ENCODE measurements at places on chromosomes 6 and 20. TPM values are rescaled to one million over a fixed set of nuclear protein-coding genes. Genes with fewer than 3 reads are reported as not detected.

GINS1 gene
- total RNA-seq = 24.6 TPM

NELFCD gene
- 121 TPM for total RNA-seq

IL20RA gene
- not detected for total RNA-seq

SLC22A3 gene
- not detected for total RNA-seq

ACSS1 gene
- total RNA-seq = 10.7 TPM

OXT gene
- 0.40 TPM for total RNA-seq

C20orf173 gene
- total RNA-seq = not detected

CALHM4 gene
- total RNA-seq = not detected

SEMG1 gene
- total RNA-seq = not detected

- H3K4me1 ChIP-seq = peaks cover 14% of the 10 kb centered on the region
- peak; percentile 86 for DNase-seq
- peaks cover 33% of the 10 kb centered on the region for H3K36me3 ChIP-seq
- H3K4me3 ChIP-seq = no peak overlapping the region
- H3K27ac ChIP-seq = no peak overlapping the region
Measured at GRCh38 chr20:3218307-3218988, 9.2 kb downstream of the ITPA start.

DNA sequence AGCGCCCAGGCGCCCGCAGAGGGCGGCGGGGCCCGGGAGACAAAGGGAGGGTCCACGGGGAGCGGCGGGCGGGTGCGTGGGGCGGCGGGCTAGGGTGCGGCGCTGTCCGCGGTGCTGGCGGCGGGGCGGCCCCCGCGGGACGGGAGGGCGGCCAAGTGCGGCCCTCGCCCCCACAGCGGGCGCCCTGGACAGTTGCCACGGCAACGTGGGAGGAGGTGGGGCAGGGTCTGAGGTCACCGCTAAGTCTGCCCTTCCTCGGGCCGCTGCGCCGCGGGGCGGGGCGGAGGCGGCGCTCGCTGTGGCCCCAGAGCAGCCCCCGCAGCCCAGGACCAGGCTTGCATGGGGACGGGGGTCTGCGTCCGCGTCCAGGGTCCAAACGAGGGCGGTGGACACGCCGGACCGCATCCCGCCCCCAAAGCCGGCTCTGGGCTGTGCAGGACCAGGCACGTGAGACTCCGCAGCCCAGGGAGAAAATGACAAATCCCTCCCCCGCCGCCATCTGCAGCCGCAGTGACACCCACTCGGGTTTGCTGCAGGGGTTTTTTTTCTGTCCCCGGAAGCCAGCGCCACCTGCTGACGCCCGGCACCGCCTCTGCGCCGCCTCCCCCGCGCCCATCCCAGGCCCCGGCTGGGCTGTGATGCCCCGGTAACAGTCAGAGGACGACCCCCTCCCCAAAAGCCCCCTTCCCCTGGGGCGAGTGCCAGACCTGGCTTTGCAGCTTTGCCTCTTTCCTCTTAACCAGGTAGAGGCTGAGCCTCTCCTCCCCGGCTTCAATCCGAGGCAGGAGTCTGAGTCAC lies 36.8 kb downstream of the YTHDF1 start:
- no peak overlapping the region for H3K4me3 ChIP-seq
- H3K27me3 ChIP-seq = peaks cover 31% of the 10 kb centered on the region
- H3K36me3 ChIP-seq = no peaks in the 10 kb centered on the region
- H3K4me1 ChIP-seq = peaks cover 12% of the 10 kb centered on the region
- peak; percentile 82 for DNase-seq

DNA sequence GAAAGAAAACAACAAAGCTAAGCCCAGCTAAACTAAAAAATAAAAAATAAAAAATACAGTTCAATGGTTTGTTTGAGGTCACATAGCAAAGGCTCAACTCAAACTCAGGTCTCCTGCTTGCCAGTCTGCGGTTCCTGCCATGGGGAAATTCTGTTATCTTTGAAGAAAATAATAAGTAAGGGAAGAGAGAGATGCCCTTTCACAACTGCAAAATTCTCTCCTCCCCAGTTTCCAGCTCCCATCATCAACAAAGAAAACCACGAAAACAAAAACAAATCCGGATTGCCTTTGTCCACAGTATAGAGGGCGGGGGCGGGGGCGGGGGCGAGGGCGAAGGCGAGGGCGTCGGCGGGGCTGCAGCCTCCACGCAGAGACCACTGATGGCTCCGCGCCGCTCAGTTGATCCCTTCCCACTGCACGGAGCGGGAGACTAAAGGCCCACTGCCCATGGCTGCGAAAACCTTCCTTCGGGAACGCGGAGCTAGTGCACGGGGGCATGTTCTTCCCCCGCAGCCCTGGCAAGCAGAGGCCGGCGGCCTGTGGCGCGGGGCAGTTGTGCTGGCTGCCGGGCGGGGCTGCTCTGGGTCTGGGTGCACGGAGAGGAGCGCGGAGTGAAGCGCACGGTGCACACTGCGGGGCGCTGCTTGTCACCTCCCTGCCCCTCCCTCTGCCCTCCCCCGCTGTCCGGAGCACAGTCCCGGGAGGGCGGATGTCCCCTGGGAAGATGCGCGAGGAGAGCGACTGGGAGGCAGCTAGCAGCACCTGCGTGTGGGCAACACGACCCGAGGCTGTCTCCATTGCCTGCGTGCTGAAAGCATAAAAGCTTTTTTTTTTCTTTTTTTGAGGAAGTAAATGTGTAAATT lies 54.1 kb upstream of the TPD52L1 start:
- peak; percentile 53 for DNase-seq
- peaks cover 5% of the 10 kb centered on the region for H3K27me3 ChIP-seq
- H3K4me1 ChIP-seq = peaks cover 8% of the 10 kb centered on the region
- no peak overlapping the region for H3K27ac ChIP-seq
- no peaks in the 10 kb centered on the region for H3K36me3 ChIP-seq

DNA sequence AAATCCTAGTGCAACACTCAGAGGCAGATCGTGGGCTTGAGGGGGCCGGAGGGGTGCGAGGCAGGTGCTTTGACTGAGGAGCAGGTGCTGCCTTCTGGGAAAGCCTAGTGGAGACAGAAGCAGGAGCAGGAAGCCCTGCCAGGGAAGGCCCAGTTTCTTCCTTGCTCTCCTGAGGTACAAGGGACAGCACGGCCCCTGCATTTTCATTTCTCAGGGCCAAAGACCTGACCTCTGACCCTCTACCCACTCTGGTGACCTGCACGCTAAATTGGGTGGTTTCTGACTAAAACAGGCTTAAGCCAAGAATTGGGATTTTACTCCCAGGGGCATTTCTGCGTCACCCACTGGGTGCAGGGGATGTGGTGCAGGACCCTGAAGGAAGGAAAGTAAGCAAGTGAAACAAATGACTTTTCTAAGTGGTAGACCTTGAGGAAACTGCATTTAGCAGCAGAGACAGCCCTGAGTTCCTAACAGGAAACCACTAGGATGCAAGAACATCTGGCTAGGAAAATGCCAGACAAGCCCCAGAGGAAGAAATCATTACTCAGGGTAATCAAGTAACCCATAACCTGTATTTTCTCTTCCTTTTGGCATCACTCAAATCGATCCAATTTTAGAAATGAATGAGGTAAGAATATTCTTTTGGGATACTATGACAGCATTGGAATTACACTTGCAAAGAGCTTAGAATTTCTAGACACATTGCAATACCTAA lies 141.7 kb downstream of the CD164 start:
- no peak for DNase-seq
- H3K27me3 ChIP-seq = peaks cover 2% of the 10 kb centered on the region
- peaks cover 16% of the 10 kb centered on the region for H3K4me1 ChIP-seq
- H3K36me3 ChIP-seq = no peaks in the 10 kb centered on the region

DNA sequence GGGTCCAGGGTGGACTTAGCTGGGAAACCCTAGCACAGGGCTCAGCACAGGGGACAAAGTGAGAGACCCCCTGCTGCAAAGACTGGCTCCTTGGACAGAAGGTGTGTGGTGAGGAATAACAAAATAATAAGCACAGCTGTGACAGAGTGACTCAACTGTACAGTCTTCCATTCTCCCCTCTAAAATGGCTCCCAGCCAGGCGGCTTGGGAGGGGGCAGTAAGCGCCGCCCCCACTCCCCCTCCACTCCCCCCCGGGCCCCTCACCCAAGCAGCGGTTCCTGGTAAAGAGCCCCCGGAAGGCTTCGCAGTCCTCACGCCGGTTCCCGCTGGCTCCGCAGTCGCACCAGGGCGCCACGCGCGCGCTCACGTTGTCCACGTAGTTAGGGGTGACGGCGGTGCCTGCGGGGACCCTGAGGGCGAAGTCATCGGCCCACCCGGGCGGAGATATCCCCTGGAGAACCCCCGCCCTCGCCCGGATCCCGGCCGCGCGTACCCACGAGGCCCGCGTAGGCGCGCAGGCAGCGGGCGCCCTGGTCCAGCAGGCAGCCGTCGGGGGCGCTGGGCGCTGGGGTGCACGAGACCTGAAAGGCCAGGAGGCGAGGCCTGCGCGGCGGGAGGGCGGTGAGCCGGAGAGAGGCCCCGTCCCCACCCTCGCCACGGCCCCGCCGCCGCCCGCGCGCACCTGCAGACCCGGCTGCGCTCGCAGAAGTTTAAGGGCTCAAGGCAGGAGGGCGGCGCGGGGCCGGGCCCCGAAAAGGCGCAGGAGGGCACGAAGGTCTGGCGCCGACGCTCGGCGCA lies 2.7 kb downstream of the GFRA4 start:
- DNase-seq = no peak
- H3K4me1 ChIP-seq = peaks cover 11% of the 10 kb centered on the region
- no peak overlapping the region for H3K4me3 ChIP-seq
- peaks cover 33% of the 10 kb centered on the region for H3K27me3 ChIP-seq
- H3K36me3 ChIP-seq = no peaks in the 10 kb centered on the region

DNA sequence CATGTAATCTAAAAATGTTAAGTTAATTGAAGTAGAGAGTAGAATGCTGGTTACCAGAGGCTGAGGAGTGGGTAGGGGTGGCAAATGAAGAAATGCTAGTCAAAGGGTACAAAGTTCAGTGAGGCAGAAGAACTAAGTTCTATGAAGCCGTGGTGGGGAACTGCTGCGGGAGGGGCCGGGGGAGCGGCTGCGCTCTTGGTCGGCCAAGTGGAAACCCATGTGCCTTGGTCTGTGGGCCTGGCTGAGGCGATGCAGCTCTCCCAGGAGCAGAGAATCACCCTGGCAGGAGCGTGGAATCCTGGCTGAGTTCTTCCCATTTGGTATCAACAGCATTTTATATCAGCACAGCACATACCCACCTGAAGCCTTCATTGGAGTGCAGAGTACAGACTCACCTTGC lies 22.3 kb downstream of the TTLL2 start:
- no peak overlapping the region for H3K4me3 ChIP-seq
- peaks cover 24% of the 10 kb centered on the region for H3K4me1 ChIP-seq
- H3K27ac ChIP-seq = no peak overlapping the region
- no peak for DNase-seq
- H3K27me3 ChIP-seq = peaks cover 27% of the 10 kb centered on the region
- no peaks in the 10 kb centered on the region for H3K36me3 ChIP-seq

GRCh38 chr6:85482206-85482904 lies 32.5 kb downstream of the NT5E start:
- DNase-seq = no peak
- no peak overlapping the region for H3K4me3 ChIP-seq
- no peaks in the 10 kb centered on the region for H3K36me3 ChIP-seq
- H3K27ac ChIP-seq = peak overlapping the region; percentile 23

GRCh38 chr6:105794239-105794638 lies 291.9 kb upstream of the PRDM1 start:
- peak overlapping the region; percentile 42 for H3K27ac ChIP-seq
- no peak for DNase-seq
- peaks cover 47% of the 10 kb centered on the region for H3K4me1 ChIP-seq
- H3K27me3 ChIP-seq = peaks cover 2% of the 10 kb centered on the region

DNA sequence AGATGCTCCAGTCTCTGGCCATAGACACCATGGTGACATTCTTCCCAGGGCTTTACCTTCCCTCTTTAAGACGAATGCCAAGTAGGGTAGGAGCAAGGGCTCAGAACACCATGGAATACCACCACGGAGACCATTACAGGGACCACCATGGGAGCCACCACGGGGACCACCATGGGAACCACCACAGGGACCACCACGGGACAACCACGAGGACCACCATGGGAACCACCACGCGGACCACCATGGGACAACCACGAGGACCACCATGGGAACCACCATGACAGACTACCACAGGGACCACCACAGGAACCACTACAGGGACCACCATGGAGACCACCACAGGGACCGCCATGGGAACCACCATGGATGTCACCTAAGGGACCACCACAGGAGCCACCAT lies 66.9 kb upstream of the MPC1 start:
- H3K27ac ChIP-seq = no peak overlapping the region
- H3K27me3 ChIP-seq = no peaks in the 10 kb centered on the region
- DNase-seq = no peak
- H3K4me1 ChIP-seq = no peaks in the 10 kb centered on the region

GRCh38 chr20:30412972-30413371 lies 844.5 kb upstream of the DEFB115 start:
- H3K27me3 ChIP-seq = no peaks in the 10 kb centered on the region
- no peaks in the 10 kb centered on the region for H3K4me1 ChIP-seq
- no peak for DNase-seq

GRCh38 chr6:34062815-34063214 lies 83.1 kb downstream of the GRM4 start:
- DNase-seq = no peak
- H3K4me3 ChIP-seq = no peak overlapping the region
- H3K36me3 ChIP-seq = no peaks in the 10 kb centered on the region
- H3K27ac ChIP-seq = no peak overlapping the region
- no peaks in the 10 kb centered on the region for H3K27me3 ChIP-seq

- peak overlapping the region; percentile 42 for H3K27ac ChIP-seq
- H3K36me3 ChIP-seq = peaks cover 7% of the 10 kb centered on the region
- peak; percentile 8 for DNase-seq
- H3K27me3 ChIP-seq = no peaks in the 10 kb centered on the region
Measured at GRCh38 chr20:63700199-63701050, 4.0 kb downstream of the TNFRSF6B start.

GRCh38 chr20:5557123-5557522 lies 193.1 kb upstream of the SHLD1 start:
- H3K4me3 ChIP-seq = no peak overlapping the region
- peaks cover 49% of the 10 kb centered on the region for H3K36me3 ChIP-seq
- H3K27me3 ChIP-seq = no peaks in the 10 kb centered on the region

- no peak overlapping the region for H3K27ac ChIP-seq
- H3K36me3 ChIP-seq = no peaks in the 10 kb centered on the region
- no peak for DNase-seq
- H3K27me3 ChIP-seq = peaks cover 6% of the 10 kb centered on the region
Measured at GRCh38 chr6:3534599-3534998, 77.7 kb upstream of the SLC22A23 start.

GRCh38 chr6:108497883-108498282 lies 62.8 kb upstream of the FOXO3 start:
- H3K27ac ChIP-seq = no peak overlapping the region
- no peaks in the 10 kb centered on the region for H3K4me1 ChIP-seq
- H3K4me3 ChIP-seq = no peak overlapping the region
- DNase-seq = peak; percentile 41
- H3K36me3 ChIP-seq = peaks cover 10% of the 10 kb centered on the region

GRCh38 chr6:33163540-33163939 lies 28.7 kb downstream of the COL11A2 start:
- no peaks in the 10 kb centered on the region for H3K36me3 ChIP-seq
- no peak for DNase-seq
- peaks cover 3% of the 10 kb centered on the region for H3K27me3 ChIP-seq
- peaks cover 10% of the 10 kb centered on the region for H3K4me1 ChIP-seq
- H3K4me3 ChIP-seq = no peak overlapping the region
- no peak overlapping the region for H3K27ac ChIP-seq
